ENCODE measurements at places on chromosomes 3 and 15. TPM values are rescaled to one million over a fixed set of nuclear protein-coding genes. Genes with fewer than 3 reads are reported as not detected.

Gene TEX55
- not detected for total RNA-seq

DNA sequence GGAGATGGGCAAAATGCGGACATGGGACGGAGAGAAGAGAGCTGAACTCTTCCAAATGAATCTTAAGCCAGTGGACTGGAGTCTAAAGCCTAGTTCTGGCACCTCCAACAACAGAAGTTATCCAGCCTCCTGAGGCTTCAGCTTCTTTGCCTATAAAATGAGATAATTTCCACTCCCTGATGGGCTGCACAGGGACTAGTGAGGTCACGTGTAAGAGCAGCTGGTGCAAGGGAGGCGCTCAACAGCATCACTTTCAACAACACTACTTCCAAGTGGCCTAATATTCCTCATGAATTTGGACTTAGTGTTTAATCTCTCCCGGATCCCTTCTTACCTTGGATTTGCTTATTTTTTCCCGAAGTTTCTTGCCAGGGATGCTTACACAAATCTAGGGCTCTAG lies 8.7 kb downstream of the CXCR6 start:
- no peak for DNase-seq

DNA sequence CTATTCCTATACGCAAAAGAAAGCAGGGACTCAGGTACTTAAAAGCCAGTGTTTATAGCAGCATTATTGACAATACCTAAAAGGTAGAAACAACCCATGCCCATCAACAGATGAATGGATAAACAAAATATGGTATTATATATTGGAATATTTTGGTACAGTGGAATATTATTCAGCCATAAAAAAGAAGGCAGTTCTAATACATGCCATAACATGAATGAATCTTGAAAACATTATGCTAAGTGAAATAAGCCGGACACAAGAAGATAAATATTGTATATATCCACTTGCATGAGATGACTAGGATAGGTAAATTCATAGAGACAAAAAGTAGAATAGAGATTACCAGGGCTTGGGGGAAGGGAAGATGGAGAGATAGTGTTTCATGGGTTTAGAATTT lies 9.2 kb downstream of the FNDC3B start:
- no peak for DNase-seq

DNA sequence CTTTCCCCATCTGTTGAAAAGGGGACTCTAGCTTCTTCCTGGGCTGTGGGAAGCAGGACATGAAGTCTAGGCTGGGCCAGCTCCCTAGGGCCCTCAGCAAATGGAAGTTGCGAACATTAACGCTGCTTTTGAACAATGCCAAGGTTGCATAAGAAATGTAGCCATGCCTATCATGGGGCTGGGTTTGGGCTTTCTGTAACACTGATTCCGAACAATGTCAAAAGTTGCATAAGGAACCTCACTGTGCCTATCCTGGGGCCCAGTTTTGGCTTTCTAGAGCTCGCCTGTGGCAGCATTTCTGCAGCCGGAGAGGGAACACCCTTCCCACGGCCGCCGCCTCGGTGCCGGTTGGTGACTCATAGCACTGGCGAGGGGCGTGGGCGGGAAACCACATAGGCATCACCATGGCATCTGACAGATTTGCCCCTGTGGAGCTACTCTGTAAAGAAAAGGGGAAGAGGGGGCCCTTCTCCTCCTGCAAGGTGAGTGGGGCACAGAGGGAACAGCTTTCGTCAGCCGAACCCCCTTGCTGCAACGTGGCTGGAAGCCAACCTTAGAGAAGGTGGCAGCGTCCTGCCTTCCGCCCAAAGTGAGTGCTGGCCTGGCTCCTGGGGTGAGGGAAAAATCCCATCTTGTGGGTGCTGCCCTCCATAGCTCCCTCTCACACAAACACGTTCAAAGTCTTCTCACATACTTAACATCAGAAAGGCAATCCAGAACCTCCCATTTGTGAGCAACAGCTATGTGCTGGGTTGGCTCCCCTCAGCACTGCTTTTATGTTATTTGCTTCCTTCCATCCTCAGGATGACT lies 46.6 kb upstream of the ATP2B2 start:
- DNase-seq, result peak; percentile 83

- no peak for DNase-seq
Observed at GRCh38 chr3:141227752-141228151, 3.9 kb upstream of the PXYLP1 start.

- peak; percentile 96 for DNase-seq
Observed at GRCh38 chr15:75694241-75695182, 18.1 kb downstream of the CSPG4 start.

DNA sequence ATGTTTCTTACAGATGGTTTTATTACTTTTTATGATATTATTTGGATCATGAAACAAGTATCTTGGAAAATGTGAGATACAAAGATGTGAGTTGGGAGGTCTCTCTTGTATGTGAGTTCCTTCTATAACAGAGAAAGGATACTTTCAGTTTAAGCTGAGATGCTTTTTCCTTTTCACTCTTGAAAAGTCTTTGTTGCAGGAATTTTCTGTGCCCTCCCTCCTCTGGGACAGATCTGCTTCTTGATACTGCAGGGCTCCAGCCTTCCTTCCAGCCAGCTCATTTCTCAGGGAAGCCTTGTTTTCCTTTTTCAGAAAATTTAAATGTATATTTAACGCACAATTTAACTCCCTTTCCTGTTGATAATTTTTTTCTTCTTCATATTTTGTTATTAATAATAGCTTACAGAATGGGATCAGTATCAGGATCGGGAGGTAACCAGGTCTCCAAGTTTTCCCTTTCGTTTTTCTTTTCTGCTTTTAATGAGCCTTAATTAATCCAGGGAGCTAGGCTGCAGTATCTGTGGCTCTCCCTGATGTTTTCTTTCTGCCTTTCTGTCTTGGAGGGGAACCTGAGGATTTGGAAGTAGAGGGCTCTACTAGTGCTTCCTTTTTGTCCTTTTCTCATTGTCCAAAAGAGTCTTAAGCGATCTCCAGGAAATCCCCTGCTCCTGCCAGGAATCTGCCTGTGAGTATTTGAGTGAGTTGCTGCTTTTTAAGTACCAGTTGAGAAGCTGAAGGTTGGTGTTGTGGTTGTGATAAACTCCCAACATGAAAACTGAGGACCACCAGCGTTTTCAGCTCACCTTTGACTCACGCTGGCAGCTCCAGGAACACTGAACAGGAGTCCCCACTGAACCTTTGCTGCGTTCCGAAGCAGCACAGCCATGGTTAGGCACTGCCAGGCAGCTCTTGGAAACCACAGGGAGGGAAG lies 105.7 kb downstream of the IGF1R start:
- peak; percentile 70 for DNase-seq

Gene UBAP1L
- total RNA-seq, result 2.3 TPM

- no peak for DNase-seq
Observed at GRCh38 chr3:142500211-142500610, 52.4 kb upstream of the XRN1 start.

DNA sequence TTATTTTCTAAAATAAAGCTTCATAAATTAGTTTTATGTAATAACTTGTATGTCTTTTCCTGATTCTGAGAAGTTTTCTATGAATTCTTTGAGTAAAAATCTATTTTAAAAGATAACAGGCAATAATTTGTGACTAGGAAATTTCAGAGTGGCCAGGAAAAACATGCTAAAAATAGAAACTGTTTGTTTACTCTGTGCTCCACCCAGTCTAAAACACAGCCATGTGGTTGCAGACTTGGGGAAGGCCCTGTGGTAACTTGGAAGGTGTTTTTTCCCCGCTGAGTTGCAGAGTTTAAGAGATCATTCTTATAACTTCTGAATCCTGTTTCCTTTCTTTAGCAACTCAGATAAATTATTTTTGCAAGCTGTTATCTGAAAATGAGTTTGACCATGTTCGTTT lies 21.9 kb downstream of the PLCL2 start:
- DNase-seq, result no peak

Gene NR2E3
- 0.17 TPM for total RNA-seq

Gene BLOC1S6
- total RNA-seq, result 47.0 TPM

Gene GHRL
- total RNA-seq, result 0.38 TPM

GRCh38 chr3:128320551-128321340 lies 145.9 kb downstream of the DNAJB8 start:
- no peak for DNase-seq

Gene PRICKLE2
- total RNA-seq, result 50.5 TPM

- DNase-seq, result peak; percentile 74
Observed at GRCh38 chr3:130395916-130396315, 50.4 kb downstream of the COL6A5 start.

Gene ISLR2
- under 0.01 TPM for total RNA-seq

- DNase-seq, result no peak
Observed at GRCh38 chr3:183688874-183689273, 8.7 kb upstream of the YEATS2 start.

GRCh38 chr3:194357681-194358080 lies 6.6 kb upstream of the CPN2 start:
- DNase-seq, result no peak

DNA sequence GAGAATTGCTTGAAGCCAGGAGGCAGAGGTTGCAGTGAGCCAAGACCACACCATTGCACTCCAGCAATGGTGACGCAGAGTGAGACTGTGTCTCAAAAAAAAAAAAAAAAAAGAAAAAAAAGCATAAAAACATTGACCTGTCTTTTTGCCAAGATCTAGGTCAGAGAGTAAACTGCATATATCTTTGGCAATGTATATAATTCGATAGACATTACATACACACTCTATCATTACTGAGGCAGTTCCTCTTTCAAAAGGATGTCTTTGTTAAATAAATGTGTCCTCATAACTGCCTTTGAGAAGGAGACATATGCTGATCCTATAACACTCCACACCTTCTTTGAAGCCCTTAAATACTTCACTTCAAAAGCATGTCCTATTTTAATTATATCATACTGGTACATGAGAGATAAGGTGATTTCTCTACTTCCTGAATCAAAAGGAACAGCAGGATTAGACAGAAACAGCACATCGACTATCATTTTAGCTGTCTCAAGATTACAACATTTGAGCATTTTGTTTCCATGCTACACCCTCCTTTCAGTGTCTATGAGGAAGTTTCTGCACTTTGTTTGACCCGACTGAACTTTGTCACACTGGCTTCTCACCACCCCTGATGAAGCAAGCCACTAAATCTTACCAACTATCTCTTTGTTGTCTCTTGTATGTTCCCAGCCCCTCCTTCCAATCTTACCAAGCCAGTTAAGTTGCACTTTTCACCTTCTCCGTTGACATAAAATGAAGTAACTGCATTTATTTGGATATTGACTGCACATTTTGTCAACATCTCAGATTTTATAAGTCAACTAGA lies 335.8 kb downstream of the MECOM start:
- DNase-seq, result no peak

Data from mammary epithelial cell (primary cell).